ENCODE measurements at places on chromosomes 12 and 14.
A peak's percentile ranks its signal among the peaks of the same experiment; 100 is the strongest.

DNA sequence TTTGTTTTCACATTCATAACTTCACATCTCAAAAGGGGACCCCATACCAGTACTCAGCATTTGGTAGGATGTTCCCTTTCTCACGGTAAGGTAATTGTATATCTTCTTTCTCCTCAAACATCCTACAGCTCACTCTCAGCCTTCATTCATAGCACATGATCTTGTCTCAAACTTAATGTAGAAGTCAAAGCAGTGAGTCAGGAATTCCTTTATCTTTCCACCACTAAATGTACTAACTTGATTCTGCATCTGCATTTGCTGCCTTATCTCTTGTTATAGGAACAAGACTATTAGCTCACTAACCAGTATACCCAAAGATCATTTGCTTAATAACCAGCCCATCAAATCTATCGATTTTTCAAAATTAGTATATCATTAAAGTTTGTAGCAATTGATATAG is 22.9 kb downstream of the CPSF2 start:
- no peak for DNase-seq

GRCh38 chr14:74863274-74863673 is 12.7 kb downstream of the PROX2 start:
- no peak for DNase-seq

DNA sequence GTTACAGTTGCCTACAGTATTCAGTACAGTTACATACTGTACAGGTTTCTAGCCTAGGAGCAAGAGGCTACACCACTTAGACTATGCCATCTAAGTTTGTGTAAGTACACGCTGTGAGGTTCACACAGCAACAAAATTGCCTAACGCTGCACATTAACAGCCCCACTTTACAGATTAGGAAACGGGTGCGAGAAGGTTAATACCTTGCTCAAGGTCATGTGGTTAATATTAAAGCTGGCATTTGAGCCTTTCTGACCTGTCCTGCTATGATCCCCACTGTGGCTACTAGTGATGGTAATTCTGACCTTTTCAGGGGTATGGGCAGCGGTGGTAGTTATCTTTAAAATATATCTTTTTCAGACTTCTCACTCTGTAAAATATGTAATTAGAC is 20.9 kb downstream of the ACVR1B start:
- no peak for DNase-seq

DNA sequence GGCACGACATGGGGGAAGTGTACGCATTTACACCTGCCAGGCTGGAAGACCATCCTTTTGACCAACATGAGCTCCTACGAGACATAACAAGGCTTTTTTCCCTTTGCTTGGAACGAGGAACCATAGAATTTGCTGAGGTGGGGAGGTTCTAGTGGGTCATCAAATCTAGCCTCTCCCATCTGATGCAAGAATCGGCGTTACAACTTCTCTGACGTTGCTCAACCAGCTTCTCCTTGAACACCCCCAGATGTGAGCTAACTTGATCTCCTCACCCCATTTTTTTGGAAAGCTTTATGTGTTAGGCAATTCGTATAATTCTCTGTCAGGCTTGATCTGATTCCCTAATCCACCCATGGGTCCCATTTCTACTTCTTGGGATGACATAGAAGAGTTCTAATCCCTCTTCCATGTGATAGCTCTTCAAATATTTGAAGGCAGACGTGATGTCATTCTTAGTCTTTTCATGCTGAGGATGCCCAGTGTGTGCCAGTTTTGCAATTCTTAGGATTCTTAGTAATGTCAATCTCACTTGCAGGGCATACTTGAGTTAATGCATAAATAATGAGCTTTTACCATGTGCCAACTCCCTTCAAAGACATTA is 163.6 kb upstream of the PARP11 start:
- no peak for DNase-seq

GRCh38 chr12:6641131-6641530 is 5.4 kb upstream of the LPAR5 start:
- DNase-seq: no peak

DNA sequence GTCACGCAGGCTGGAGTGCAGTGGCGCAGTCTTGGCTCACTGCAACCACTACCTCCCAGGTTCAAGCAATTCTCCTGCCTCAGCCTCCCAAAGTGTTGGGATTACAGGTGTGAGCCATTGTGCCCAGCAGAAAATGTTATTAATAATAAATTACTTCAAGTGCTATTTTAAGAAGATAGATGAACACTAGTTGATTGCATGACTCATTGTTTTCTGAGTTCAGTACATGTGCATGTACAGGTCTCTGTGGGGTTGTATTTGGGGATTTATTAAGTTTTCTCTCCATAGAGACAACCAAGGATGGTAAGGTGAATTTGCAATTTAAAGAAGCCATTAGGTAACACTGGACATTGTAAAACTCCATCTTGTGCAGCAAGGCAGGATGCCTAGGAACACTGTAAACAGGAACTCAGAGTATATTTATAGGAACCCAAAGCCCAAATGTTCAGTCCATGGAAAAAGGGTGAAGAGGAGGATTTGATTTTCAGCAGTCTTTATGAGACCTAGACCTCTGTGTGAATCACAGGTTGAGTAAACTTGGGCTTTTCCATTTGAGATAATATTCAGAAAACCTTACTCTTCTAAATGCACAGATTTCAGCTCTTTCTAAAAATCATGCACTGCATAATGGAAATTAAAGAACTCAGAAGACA is 49.3 kb upstream of the TMPO start:
- DNase-seq: no peak

GRCh38 chr14:37253905-37254304 is 56.2 kb downstream of the MIPOL1 start:
- peak; percentile 92 for DNase-seq

GRCh38 chr12:15495746-15496145 is 173.4 kb downstream of the PTPRO start:
- no peak for DNase-seq

DNA sequence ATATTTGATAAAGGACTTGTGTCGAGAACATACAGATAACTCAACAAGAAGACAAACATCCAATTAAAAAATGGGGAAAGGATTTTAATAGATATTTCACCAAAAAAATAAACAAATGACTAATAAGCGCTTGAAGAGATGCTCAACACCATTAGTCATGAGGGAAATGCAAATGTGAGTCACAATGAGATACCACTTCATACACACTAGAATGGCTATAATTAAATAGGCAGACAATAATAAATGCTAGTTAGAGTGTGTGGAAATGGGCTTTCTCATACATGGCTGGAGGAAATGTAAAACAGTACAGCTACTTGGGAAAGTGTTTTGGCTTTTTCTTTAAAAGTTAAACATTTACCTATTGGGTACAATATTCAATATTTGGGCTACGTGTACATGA is 34.8 kb downstream of the DLK1 start:
- DNase-seq: peak; percentile 53

GRCh38 chr12:75289753-75290152 is 40.4 kb downstream of the CAPS2 start:
- DNase-seq: peak; percentile 25

DNA sequence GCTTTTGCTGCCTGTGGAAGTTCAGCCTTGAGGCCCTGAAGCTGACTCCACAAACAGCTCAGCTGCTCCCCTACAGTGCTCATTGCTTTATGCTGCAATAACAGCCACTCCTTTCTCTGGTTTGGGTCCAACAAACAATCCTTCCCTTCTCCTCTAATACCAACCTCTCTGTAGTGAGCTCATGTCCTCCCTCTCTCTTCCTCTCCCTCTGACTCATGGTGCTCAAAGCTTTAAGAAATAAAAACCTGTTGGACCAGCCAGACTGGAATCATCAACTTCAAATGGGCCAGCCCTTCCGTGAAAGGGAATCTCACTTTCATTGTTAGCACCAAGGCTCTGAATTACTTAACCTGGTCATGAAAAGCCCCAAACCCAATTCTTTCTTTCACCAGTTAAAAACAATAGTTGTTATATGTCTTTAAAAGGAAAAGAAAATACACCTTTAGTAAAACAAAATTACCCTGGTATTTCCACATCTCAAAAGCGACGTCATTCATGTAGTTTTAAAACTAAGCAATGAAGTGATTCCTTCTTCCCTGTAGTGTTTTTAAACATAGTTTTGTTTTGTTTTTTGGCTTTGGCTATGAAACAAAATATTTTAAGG is 126.4 kb downstream of the DUSP6 start:
- DNase-seq: peak; percentile 7

- no peak for DNase-seq
These were observed 12.3 kb upstream of the PITPNM2 start for GRCh38 chr12:123163227-123163626.

GRCh38 chr12:5622280-5622679 is 190.4 kb downstream of the NTF3 start:
- DNase-seq: no peak

DNA sequence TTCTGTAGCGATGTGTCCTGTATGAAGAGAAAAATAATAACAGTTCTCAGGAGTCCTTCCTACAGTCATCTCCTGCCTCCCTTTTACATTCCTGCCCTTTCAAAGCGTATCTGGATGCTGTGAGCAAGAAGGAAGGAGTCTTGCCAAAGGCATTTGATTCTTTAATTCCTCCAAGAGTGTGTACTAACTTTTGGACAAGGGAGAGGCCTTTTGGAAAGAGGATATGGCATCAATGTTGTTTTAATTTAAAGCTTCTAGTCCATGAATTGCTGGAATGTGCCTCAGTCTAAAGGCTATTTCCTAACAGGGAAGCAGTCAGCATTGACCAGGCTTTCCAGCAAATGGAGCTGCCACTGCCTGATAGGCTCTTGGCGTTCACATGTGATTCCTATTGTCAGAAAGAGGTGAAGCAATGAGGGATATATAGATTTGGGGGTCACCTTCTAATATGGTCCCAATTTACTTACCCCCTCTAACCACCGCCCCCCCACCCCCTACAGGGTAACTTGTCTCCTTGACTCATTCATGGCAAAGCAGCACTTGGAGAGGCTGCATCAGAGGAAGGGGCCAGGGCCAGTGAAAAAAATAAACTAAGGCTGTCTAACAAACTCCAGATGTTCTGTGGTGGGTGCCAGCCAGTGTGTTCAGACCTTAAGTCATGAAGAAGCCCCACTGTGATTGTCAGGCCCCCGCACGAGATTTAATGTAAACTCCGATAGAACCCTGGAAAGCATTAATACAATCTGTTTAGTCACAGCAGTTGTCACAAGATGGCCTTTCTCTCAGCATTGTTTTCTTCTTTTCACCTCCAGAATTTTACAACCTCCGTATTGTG is 220.3 kb downstream of the FBXL14 start:
- no peak for DNase-seq

GRCh38 chr14:105497671-105498429 is 6.8 kb downstream of the TEDC1 start:
- DNase-seq: peak; percentile 87

All from NCI-H69 (cell line).